ENCODE measurements at places on chromosomes 6 and 20.

DNA sequence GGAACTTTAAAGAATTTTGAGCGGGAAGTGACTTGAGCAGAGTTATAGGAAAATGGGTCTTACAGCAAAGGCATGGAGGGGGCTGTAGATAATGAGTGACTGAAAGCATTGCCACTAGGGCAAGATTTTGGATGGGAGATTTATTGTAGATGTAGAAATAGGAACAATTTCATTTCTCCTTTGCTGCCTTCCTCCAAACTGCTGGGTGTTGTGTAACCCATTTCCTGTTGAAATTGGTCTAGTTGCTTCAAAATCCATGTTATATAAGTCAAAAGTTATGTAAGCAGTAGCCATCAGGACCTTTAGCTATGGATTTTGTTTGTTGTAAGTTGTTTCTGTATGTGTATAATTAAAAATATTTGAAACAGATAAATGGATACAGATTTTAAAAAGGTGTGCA is 11.1 kb downstream of the YWHAB start:
- peak; percentile 40 for DNase-seq

DNA sequence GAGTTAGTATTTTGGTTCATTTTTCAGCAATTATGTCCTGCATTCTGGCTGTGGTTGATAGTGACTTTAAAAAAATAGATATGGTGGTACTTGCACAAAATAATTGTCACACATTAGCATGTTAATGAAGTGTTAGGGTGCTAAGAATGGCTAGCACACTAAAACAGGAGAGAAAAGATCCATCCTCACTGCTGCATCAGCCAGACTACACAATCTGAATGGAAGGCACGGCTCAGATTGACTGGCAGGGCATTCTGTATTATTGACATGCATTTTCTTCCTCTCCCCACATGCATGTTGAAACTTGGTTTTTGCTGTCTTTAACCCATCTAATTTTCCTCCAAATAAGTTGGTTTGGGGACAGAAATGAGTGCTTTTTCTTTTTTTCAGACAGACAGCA is 306.3 kb downstream of the PRL start:
- no peak for DNase-seq

- no peak for DNase-seq
Observed at GRCh38 chr6:38525888-38526287, 113.8 kb downstream of the BTBD9 start.

GRCh38 chr6:33192105-33192646 is at the start of gene COL11A2:
COL11A2 (minus strand) TSS chr6:33192467; CDS start chr6:33192240, 227 bp downstream.
- no peak for DNase-seq

- DNase-seq = peak; percentile 71
Observed at GRCh38 chr6:4253604-4254231, 118.3 kb upstream of the ECI2 start.

DNA sequence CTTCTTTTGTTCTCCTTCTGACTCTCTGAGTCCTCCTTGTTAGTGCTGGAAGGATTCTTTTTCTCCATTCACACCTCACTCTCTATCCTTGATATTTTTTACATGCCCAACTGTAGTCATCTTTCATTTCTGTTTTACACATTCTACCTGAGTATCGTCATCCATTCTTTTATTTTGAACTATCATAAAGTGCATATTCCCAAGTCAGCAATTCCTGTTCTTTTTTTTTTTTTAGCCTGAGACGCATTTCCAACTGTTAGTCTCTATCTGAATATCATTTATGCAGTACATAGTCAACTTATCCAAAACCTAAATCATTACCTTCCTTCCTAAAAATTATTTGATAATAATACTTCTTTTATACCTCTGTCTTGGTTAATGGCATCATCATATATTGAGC is 207.5 kb downstream of the NKAIN2 start:
- DNase-seq = no peak

DNA sequence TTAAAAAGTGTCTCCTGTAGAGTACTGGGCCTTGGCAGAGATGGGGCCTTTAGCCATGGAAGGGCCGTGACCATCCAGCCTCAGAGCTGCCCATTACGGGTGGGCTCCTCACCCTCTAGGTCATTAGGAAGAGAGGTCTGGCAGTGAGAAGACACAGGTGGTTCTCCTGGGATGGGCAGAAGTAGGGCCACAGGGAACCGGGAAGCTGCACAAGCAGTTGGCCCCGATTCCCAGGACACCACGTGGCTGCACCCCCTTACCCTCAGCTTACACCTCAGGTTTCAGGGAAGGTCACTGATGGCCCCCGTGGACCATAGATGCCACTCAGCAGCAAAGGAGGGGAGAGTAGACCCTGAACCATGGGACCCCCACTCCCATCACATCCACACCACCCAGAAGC is 1.6 kb downstream of the RAET1G start:
- no peak for DNase-seq

GRCh38 chr20:33664762-33665144 is 2.0 kb upstream of the ACTL10 start:
- no peak for DNase-seq

GRCh38 chr20:59672576-59672975 is 68.2 kb downstream of the PHACTR3 start:
- DNase-seq = no peak

DNA sequence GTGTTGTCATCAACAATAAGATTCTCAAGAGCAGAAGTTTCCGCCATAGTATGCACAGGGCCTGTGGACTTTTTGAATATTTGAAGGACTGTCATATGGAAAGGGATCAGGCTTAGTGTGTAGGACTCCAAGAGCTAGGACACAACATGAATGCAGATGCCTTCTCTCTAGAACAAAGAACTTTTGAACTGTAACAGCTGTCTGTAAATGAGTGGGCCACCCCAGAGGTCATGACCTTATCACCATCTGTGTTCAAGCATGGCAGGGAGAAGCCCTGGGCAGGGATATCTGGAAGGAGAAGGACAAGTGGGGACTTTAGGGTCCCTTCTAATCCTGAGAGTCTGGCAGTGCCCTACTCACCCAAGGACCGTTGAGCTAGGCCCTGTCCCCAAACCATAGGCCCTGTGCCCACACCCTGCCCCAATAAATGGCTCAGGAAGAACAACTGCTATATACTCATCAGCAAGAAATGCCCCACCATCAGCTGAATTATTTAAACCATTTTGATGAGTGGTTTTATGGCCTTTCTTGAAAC is 70.6 kb downstream of the MTHFD1L start:
- DNase-seq = no peak

GRCh38 chr20:23143098-23143497 is 57.0 kb upstream of the CD93 start:
- DNase-seq = peak; percentile 78

- DNase-seq = peak; percentile 37
Observed at GRCh38 chr6:151154418-151154817, 85.3 kb upstream of the AKAP12 start.

DNA sequence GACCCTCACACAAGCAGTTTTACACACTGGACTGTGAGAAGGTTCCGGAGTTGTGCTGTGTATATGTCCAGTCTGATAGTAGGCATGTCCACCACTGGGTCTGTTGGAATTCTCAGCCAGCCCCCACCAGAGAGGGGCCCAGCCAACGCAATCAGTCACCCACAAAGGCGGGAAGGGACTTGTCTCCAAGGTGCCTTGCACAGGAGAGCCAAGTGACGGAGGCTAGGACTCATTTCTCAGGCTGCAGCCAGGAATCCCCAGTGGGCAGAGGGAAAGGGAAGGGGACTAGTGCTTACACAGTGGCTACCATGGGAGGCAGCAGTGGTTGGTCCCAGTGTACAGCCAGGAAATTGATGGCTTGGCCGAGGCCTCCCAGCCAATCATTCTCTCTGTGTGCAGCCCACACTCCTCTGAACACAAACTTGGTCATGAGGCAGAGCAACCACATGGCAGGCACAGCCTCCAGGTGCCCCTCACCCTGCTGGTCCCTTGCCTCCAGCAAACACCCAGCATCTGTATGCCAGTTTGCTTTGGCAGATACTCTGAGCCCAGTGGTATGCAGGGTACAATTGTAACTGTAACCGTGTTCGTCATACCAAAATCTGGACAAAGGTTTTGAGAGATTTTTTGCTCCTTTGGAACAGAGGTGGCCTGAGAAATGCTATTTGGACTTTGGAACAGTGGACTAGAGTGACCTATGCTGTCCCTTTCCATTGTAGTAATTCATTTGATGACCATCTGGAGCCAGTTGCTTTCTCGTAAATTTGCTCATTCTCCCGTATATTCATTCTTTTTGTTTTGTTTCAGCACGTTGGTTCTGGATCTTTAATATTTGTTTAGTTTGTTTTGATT is 72.9 kb upstream of the MYL9 start:
- DNase-seq = no peak

DNA sequence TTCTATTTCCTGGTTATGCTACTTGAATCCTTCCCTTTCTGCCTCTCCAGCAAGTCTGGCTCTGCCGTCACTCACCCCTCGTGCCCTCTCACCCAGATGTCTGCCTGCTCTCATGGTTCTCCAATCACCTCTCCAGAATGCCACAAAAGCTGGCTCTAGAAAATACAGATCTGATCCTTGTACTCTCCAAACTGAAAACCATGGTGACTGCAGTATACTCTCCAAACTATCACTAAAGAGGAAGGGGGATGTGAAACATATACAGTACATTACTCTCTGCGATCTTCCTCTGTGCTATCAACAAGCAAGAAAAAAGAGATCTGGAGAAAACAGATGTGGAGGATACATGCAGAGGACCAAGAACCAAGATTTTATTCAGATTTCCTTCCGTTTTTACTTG is 91.1 kb downstream of the ATXN1 start:
- DNase-seq = no peak

DNA sequence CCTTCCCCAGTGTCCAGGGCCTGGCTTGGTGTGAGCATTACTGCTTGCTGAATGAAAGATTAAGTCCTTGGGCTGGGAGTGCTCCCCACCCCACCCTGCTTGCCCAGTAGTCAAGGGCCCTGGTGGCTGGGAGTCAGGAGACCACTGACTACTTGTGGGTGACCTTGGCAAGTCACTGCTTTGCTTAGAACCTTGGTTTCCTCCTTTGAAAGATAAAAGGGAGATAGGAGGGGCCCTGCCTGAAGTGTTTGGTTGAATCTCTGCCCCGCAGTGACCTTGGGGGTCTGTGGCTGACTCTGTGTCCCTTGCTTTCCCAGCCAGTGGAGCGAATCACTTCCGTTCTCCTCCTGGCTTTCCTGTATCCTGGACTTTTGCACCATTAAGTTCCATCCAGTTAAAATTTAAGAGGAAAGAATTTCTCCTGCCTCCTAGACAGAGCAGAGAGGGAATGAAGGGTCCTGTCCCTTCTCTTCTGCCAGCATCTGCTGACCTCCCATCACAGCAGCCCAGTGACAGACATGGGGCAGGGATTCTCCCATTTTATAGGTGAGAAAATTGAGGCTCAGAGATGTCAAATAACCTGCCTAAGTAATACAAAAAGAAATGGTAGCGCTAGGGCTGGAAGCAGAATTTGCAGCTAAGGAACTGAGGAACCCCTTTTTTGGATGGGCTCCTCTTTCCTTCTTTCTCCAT is 3.5 kb upstream of the EPB41L1 start:
- no peak for DNase-seq

- no peak for DNase-seq
Observed at GRCh38 chr6:11389977-11390376, 147.6 kb upstream of the TMEM170B start.

- DNase-seq = no peak
Observed at GRCh38 chr6:38805127-38805655, 90.1 kb downstream of the DNAH8 start.

GRCh38 chr6:132515386-132515785 is 2.5 kb upstream of the STX7 start:
- DNase-seq = no peak

GRCh38 chr6:33458676-33459075 is 4.3 kb downstream of the ZBTB9 start:
- DNase-seq = no peak

- peak; percentile 95 for DNase-seq
Observed at GRCh38 chr20:11140359-11140758, 466.6 kb upstream of the JAG1 start.

- no peak for DNase-seq
Observed at GRCh38 chr6:12311106-12311505, 20.9 kb downstream of the EDN1 start.

GRCh38 chr6:139187489-139187888 is 52.6 kb downstream of the HECA start:
- DNase-seq = peak; percentile 9

DNA sequence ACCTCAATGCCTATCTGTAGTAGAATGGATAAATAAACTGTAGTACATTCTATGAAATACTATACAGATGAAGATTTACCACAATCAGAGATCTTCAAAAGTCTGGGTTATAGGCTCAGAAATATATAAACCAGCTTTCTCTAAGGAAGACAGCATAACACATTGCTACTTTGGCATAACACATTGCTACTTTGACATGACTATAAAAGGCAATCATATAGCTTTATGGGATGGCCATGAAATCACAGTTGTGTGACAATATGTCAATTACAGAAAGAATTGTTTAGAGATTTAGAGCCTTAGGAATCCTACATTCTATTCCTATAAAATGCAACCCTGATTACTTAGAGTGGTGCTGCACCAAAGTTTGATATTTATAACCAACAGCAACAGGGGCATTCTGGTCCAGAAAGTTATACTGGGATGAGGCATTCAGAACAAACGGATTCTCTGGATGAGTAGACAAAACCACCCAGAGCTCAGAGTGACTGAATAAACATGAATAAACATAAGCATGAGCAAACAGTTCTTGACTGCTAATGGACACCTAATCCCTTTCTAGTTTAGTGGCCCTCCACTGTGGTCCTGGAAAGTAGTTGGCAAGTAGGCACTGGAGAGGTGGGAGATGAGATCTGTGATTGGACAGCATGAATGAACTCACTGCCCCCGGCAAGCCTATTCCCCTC is 12.0 kb downstream of the TTI1 start:
- peak; percentile 42 for DNase-seq

DNA sequence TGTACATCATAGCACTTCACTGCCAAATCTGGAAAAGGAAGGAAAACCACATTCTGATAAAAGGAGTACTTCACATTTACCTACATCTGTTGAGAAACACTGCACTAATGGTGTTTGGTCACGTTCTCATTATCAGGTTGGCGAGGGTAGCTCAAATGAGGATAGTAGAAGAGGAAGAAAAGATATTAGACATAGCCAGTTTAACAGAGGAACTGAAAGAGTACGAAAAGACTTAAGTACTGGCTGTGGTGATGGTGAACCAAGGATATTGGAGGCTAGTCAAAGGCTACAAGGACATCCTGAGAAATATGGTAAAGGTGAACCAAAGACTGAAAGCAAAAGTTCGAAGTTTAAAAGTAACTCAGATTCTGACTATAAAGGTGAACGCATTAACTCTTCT is 32.0 kb upstream of the GJA10 start:
- no peak for DNase-seq

- DNase-seq = peak; percentile 64
Observed at GRCh38 chr6:2531426-2532215, 219.1 kb downstream of the MYLK4 start.

- no peak for DNase-seq
Observed at GRCh38 chr6:3844097-3844463, 5.1 kb upstream of the FAM50B start.

GRCh38 chr6:36023996-36024795 is at the start of gene SLC26A8:
SLC26A8 (minus strand) TSS chr6:36024641; CDS start chr6:36019707, 4,934 bp downstream.
- no peak for DNase-seq

GRCh38 chr6:83615025-83615999 is 93.6 kb downstream of the SNAP91 start:
- peak; percentile 36 for DNase-seq

All from amniotic epithelial cell (primary cell).